Natural killer cell (primary cell): ENCODE measurements at places on chromosomes 11 and 22. TPM values are rescaled to one million over a fixed set of nuclear protein-coding genes. Genes with fewer than 3 reads are reported as not detected.

- no peaks in the 10 kb centered on the region for H3K36me3 ChIP-seq
- no peak overlapping the region for H3K27ac ChIP-seq
- H3K4me3 ChIP-seq = no peak overlapping the region
- H3K27me3 ChIP-seq = no peaks in the 10 kb centered on the region
These were observed 104.9 kb downstream of the GAB2 start for GRCh38 chr11:78312712-78313111.

GRCh38 chr11:113705871-113706655, at the start of gene TMPRSS5:
Gene TMPRSS5 (minus strand): TSS chr11:113706308. CDS start chr11:113706224, 84 bp downstream.
- H3K4me1 ChIP-seq = no peaks in the 10 kb centered on the region
- no peaks in the 10 kb centered on the region for H3K27me3 ChIP-seq
- no peak within 1 kb of the TSS for H3K27ac ChIP-seq
- no peak for DNase-seq
- H3K4me3 ChIP-seq = no peak within 1 kb of the TSS

DNA sequence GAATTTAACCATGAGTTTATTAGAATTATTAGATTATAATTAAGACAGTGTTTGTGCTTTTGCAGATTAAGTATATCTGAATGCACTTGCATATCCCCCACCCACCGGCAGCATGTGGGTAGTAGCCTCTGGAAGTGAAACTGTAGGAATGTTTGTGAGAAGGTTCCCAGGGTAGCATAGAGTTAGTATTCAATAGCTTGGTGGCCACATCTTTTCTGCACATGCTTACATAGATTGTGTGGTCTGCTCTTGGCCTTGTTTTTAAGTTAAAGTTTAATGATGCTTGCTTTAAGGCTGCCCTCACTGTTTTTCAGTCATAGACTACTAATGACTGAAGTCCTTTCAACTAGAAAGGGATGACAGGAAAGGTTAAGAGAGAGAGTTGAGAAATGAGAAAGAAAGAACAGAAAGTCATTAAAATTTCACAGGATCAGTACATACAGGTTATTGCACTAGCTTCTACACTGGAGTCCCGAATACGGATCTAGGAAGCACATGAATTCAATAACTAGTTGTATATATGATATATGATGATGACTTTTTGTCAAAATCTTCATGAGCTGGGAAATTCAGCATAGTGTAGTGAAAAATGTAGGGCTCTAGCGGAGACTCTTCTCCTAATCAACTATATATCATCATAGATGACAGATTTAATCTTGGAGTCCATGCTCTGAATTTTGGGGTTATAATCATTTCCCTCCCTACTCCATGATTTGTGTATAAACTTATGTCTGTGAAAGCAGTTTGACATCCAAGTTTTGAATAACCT, 137.1 kb downstream of the ARHGAP42 start:
- H3K36me3 ChIP-seq = no peaks in the 10 kb centered on the region
- no peaks in the 10 kb centered on the region for H3K4me1 ChIP-seq
- DNase-seq = no peak
- H3K27me3 ChIP-seq = no peaks in the 10 kb centered on the region
- H3K27ac ChIP-seq = no peak overlapping the region

DNA sequence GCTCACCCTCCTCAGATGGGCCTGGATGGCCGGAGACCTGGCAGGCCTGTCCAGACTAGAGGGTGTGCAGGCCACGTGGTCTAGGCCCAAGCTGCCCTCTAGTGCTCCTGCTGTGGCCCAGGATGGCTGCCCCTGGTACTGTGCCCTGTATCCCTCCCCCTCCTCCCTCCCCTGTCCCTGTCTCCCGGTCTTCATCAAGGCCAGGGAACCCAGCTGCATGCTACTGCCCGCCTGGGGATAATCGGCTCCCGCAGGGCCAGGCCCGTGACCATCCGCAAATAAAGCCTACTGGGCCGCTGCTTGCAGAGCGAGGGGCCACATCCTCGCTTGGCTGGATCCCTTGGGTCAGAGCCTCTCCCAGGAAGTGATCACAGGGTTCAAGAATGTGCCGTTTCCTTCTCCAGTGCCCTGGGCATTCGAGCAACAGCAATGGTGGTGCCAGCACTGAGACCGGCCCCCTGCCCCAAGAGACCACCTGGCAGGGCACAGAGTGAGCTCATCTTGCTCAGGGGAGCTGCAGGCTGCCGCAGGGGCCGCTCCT, 51.1 kb downstream of the WNT7B start:
- no peaks in the 10 kb centered on the region for H3K4me1 ChIP-seq
- no peak overlapping the region for H3K4me3 ChIP-seq
- peaks cover 2% of the 10 kb centered on the region for H3K27me3 ChIP-seq
- no peak for DNase-seq
- no peaks in the 10 kb centered on the region for H3K36me3 ChIP-seq

GRCh38 chr22:39547587-39547947, 15.0 kb upstream of the RPS19BP1 start:
- H3K27ac ChIP-seq = no peak overlapping the region
- peaks cover 13% of the 10 kb centered on the region for H3K27me3 ChIP-seq
- no peaks in the 10 kb centered on the region for H3K36me3 ChIP-seq
- no peak overlapping the region for H3K4me3 ChIP-seq
- H3K4me1 ChIP-seq = peaks cover 22% of the 10 kb centered on the region

- H3K36me3 ChIP-seq = peaks cover 10% of the 10 kb centered on the region
- no peak for DNase-seq
- peak overlapping the region; percentile 94 for H3K4me3 ChIP-seq
- no peaks in the 10 kb centered on the region for H3K27me3 ChIP-seq
- H3K27ac ChIP-seq = peak overlapping the region; percentile 87
- H3K4me1 ChIP-seq = peaks cover 15% of the 10 kb centered on the region
These were observed 1.1 kb downstream of the OSBP start for GRCh38 chr11:59614277-59615119.

GRCh38 chr22:19840955-19841640, 13.6 kb downstream of the GNB1L start:
- H3K36me3 ChIP-seq = no peaks in the 10 kb centered on the region
- DNase-seq = no peak
- no peaks in the 10 kb centered on the region for H3K27me3 ChIP-seq
- H3K4me1 ChIP-seq = peaks cover 18% of the 10 kb centered on the region
- no peak overlapping the region for H3K4me3 ChIP-seq

Gene OR5B21
- total RNA-seq = not detected

Gene KREMEN1
- total RNA-seq = 0.23 TPM

DNA sequence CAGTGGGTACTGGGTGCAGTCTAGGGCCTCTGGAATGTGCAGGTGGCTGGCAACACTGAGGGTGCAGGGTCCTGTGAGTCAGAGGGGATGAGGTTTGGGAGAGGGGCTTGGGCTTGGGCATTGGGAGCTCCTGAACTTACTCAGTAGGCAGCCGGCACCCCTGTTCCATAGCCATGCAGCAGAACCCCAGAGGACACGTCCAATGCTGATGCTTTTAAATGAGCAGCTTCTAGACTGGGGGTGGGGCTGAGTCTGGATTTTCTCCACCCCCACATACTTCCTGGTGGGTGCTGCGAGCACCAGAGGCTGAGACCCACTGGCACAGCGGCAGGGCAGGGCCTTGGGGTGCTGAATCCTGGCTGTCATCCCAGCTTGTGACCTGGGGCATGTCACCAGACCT, 71.4 kb downstream of the ARHGAP8 start:
- peaks cover 11% of the 10 kb centered on the region for H3K4me1 ChIP-seq
- DNase-seq = no peak
- H3K27ac ChIP-seq = no peak overlapping the region
- no peaks in the 10 kb centered on the region for H3K36me3 ChIP-seq
- H3K4me3 ChIP-seq = no peak overlapping the region

- H3K4me3 ChIP-seq = no peak overlapping the region
- H3K27me3 ChIP-seq = peaks cover 66% of the 10 kb centered on the region
- peaks cover 26% of the 10 kb centered on the region for H3K4me1 ChIP-seq
- no peaks in the 10 kb centered on the region for H3K36me3 ChIP-seq
- H3K27ac ChIP-seq = no peak overlapping the region
- DNase-seq = no peak
These were observed 898 bp upstream of the ROBO3 start for GRCh38 chr11:124864176-124864891.

- no peak overlapping the region for H3K27ac ChIP-seq
- H3K27me3 ChIP-seq = peaks cover 11% of the 10 kb centered on the region
- H3K4me1 ChIP-seq = peaks cover 17% of the 10 kb centered on the region
- H3K36me3 ChIP-seq = no peaks in the 10 kb centered on the region
- H3K4me3 ChIP-seq = no peak overlapping the region
- no peak for DNase-seq
These were observed 603 bp downstream of the CDHR5 start for GRCh38 chr11:623999-624704.

Gene APOA5
- total RNA-seq = not detected

Gene TESMIN
- total RNA-seq = 3.9 TPM

Gene RELA
- 380 TPM for total RNA-seq
